ENCODE measurements at places on chromosomes 1 and 21.

GRCh38 chr1:116322752-116323405 is 50.2 kb upstream of the ATP1A1 start:
- no peak for DNase-seq

DNA sequence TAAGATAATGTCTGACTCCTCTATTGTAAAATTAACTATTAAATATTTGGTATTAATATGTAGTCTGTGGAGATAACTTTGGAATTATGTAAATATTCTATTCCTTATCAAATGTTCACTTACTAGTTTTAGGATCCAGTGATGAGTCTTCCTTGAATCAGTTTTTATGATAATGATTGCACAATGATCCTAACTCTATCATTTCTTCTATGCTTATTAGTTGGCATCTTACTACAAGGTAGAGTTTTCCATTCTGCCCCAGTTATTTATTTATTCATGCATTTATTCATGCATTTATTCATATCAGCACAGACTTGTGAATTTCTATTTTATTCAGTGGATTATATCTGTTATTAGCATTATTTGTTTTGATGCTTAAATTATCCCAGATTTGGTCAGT is 7.4 kb upstream of the MGST3 start:
- no peak for DNase-seq

DNA sequence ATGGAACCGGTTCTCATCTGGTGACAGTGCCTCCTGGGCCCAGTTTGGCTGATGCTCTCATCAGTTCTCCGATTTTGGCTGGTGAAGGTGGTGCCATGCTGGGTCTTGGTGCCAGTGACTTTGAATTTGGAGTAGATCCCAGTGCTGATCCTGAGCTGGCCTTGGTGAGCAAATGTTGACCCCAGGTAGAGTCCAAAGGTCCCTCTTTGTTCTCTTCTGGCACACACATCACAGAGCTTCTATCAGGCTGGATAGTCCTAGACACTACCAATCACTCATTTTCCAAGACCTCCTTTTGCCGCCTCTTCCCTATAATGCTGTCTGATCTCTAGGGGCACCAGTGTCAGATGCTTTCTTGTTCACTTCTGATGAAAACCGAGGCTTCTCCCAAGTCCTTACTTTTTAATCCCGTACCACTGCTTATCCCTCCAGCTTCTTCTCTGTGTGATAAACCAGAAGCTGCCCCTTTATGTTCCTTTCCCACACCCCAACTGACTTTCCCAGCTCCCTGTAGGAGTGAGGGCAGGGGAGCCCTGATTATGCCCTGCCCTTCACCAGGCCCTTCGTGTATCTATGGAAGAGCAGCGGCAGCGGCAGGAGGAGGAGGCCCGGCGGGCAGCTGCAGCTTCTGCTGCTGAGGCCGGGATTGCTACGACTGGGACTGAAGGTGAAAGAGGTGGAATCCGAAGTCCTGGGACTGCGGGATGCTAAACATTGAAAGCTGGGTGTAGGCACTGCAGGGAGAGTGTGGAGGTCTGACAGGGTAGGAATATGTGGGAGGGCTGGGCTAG is 11.1 kb downstream of the PSMD4 start:
- DNase-seq: no peak

DNA sequence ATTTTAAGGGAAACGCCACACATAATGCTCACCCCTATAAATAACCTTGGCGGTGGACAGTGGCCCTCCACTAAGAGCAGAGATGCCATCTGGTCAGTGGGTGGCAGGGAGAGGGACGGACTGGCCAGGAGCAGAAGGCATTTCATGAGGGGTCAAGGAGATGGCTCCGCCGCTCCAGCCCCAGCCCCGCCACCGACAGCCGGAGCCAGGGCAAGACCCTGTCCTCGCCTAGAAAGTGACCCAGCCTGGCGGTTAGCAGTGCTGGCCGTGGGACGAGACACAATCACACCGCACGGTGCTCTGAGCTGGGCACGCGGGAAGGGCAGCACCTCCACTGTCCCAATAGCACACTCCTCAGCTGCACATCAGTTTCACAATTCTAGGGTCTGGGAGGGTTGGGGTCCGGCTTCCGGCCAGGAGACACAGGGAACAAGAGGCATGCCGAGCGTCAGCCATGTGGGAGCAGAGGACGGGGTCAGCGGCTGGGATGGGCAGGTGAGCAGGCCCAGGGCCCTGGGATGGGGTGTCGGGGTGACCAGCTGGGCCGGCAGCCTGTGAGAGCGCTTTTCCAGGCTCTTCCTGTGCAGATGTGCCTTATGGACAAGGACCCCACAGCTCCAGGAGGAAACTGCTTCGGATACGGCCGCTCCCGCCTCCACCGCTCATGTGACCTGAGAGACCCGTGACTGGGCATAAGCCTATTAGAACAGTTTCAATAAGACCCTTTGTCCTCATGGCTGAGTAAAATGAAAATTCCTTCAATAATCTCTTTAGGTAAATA is 5.7 kb downstream of the SLC19A1 start:
- no peak for DNase-seq

- no peak for DNase-seq
Measured at GRCh38 chr1:171748651-171749050, 6.8 kb upstream of the VAMP4 start.

- DNase-seq: peak; percentile 64
Measured at GRCh38 chr1:230917284-230918135, 49.2 kb upstream of the C1orf198 start.

DNA sequence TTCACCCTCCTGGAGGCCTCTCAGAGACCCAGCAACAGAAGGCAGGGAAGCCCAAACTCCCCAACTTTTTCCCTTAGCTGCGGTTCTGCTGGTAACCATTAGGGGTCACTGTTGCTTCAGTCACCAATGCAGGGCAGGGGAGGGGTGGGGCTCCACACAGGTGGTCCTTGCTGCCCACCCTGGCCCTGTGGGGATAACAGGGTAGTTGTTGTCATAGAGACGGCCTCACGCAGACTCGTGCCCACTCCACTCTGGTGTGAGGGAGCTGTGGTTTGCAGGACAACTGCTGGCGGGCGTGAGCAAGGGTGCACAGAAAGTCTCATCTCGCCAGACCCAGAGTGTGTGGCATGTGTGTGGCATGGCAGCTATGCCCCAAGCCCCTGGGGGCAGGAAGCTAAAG is 19.9 kb downstream of the INSRR start:
- DNase-seq: no peak

DNA sequence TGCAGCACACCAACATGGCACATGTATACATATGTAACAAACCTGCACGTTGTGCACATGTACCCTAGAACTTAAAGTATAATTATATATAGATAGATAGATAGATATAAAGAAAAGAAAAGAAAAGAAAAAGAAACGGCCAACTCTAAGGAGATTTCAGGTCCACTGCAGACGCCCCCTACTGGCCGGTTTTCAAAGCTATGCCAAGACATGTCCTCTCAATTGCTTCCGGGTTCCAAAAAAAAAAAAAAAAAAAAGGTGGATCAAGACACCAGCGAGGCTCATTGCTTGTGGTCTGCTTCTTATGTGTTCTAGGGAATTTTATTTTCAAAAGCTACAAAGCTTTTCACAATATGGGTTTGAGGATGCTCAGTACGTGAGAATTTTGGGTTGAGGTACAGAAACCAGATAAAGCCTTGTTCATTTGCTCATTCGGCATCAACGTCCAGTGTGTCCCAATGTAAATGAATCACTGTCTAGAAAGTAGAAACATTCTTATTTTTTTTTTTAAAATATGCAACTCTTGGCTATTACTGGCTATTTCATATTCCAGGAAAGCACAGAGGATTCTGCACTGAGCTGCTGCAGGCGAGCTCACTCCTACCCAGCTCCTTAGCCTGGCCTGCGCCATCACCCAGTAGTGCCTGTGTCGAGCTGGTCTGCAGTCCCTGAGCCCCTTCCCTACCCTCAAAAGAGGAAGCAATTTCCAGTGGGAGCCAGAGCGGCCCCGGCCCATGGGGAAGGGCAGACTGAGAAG is 643.0 kb downstream of the KIF26B start:
- DNase-seq: peak; percentile 3

GRCh38 chr21:28200726-28201125 is 792.0 kb downstream of the LTN1 start:
- no peak for DNase-seq

- no peak for DNase-seq
Measured at GRCh38 chr1:114234408-114235124, 80.9 kb upstream of the SYT6 start.

GRCh38 chr1:211344152-211344618 is 17.6 kb downstream of the TRAF5 start:
- no peak for DNase-seq

DNA sequence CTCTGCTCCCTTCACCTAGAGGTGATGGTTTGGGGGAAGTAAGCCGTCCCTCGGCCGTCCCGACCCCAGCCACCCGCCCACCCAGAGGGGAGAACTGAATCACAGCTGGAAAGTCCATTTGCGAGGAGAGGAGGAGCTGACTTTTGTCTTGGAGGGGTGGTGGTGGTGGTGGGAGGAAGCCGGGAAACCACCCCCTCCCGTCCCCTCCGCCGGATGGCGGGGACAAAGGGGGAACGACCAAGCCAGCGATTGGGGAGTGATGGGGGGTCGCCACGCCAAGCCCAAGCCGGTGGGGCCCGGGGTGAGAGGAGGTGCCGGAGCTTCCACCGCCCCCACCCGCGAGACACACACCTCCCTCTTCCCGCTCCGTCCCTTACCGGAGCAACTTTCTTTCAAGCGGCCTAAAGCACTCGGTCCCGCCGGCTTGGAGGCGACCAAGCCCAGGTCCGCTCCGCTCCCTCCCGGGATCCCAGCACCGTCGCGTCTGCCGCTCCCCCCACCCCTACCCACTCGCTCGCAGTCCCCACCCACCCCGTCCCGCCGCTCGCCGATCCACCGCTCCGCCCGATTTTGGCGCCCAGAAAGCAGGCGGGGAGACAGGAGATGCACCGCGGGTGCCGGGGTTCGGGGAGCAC is 540 bp downstream of the ARHGEF2 start:
- peak; percentile 50 for DNase-seq

GRCh38 chr1:83115785-83116184 is 883.1 kb downstream of the TTLL7 start:
- DNase-seq: no peak

GRCh38 chr1:110879758-110880606 is 7.0 kb downstream of the CD53 start:
- DNase-seq: peak; percentile 59

GRCh38 chr1:25619101-25619890 is 2.7 kb downstream of the MAN1C1 start:
- DNase-seq: no peak

GRCh38 chr1:224724566-224724965 is 108.4 kb downstream of the CNIH3 start:
- DNase-seq: no peak

GRCh38 chr1:234899041-234899729 is 229.5 kb downstream of the TOMM20 start:
- DNase-seq: no peak

DNA sequence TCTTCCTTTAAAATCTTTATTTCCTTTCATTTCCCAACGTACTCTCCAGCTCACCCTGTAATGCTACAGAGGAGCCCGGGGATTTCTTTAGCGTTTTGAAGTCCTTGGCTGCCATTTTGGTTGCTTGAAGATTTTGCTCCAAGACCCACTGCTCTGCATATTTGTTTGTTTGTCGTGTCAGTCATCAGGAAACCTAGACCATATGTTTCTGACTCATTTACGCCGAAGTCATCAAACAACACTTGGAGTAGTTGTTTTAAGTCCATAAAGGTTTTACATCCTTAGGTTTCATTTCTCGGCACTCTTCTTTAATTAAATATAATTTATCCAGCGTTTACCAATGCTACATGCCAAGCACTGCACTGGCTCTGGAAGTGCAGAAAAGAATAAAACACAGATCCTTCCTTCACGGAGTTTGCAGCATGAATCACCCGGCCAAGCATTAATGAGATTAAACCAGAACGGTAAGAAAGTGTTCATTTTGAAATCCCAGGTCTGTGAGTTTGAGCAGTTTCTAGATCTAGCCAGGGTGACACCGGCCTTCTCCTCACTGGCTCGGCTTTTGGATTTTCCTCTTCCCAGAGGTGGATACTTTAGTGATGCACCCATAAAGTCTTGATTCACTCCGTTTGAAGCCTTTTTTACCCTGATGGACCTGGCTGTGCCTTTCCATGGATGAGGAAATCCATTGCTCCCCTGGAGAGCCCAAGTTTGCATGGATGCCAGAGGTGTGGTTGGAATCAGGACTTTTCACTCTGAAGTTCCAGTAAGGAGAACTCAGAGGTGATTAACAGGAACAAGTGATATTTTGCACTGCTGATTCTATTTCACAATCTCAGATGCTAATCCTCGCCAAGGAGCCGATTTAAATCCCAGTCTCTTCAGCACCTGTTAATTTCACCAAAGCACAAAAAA is 109.3 kb downstream of the KAZN start:
- no peak for DNase-seq

- no peak for DNase-seq
Measured at GRCh38 chr1:4673494-4673893, 19.1 kb downstream of the AJAP1 start.

DNA sequence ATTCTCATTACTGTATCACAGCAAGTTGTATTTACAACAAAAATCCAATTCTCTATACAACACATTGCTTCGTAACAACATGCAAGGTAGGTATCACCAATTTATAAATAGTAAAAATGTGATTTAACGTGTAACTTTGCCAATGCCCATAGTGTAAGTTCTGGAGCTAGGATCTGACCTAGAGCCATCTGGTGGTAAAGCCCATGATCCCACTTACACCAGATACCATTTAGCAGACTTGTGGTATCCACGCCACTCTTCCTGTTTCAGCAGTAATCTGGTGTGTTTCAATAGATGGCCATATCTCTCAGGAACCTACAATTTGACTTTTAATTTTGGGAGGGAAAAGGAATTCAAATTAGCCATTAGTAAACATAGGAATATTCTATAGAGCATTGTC is 10.2 kb downstream of the SETSIP start:
- DNase-seq: no peak

GRCh38 chr1:197392541-197392940 is 124.5 kb downstream of the CRB1 start:
- no peak for DNase-seq

- no peak for DNase-seq
Measured at GRCh38 chr1:238672262-238672661, 714.1 kb upstream of the CHRM3 start.

GRCh38 chr1:213457186-213457585 is 406.1 kb downstream of the RPS6KC1 start:
- DNase-seq: no peak

DNA sequence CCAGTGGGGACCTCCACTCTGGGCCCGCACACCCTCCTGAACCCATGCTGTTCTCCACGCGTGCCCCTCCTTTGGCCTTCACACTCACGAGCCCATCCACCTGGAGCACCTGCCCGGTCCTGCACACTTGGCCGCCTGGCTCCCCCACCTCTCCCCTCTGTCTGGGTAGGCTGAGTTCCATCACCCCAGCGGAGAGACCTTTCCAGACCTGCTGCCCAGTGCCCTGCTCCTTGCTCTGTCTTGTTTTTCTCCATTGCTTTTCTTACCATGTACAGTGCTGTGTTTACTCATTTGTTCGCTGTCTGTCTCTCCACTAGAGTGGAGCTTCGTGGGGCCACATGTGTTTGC is 351.0 kb upstream of the VAMP3 start:
- DNase-seq: no peak

DNA sequence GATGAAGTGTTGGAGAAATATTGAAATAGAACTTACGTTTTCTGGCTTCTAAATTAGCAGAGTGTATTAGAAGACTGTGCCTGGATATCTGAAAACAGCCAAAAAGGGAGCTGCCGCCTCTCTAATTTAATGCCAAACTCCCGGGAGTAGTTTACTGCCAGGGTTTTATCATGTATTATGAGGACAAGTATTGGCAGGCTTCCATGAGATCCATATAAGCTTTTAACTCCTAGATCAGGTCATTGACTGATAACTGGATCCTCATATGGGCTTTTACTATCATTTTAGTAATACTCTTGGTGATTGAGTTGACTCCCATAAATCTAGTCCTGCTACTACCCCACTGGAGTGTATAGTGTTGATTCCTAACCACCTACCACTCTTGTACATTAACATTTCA is 178.4 kb upstream of the CXADR start:
- DNase-seq: no peak
